ENCODE measurements at places on chromosomes 3 and 15.

DNA sequence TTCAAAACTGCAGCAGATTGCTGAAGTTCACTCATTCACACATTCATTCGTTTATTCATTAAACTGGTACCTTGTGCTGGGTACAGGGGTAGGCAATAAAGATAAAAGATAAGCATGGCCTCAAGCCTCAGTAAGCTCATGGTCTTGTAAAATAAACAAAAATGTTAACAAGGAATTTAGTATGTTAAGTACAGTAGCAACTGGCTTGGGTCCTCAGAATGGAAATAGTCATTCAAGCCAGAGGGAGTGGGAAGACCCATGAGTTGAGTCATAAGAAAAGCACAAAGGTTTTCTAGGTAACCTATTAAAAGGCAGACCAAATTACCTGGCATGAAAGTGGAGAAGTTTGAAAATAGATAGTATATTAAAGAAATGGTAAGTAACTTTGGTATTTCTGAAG, 163.3 kb downstream of the CDIN1 start:
- no peak for ATAC-seq

- ATAC-seq: no peak
These were observed at the start of gene GABRR3 for GRCh38 chr3:98035208-98035607. Gene GABRR3, minus strand, starts transcription at chr3:98035315. Its CDS starts 328 bp downstream, at chr3:98034987.

GRCh38 chr15:82764740-82765139, 41.1 kb downstream of the FSD2 start:
- ATAC-seq: no peak

GRCh38 chr3:127755305-127755681, 67.0 kb downstream of the MGLL start:
- ATAC-seq: no peak

GRCh38 chr15:50057905-50058639, 61.0 kb downstream of the ATP8B4 start:
- ATAC-seq: no peak

- ATAC-seq: no peak
These were observed 331.2 kb downstream of the ULK4 start for GRCh38 chr3:41630708-41631107.

- ATAC-seq: no peak
These were observed 23.7 kb downstream of the ARRDC4 start for GRCh38 chr15:97984157-97984556.

All from SK-N-SH treated with all-trans-retinoic acid at 6 μM for 48 hours (cell line).